ENCODE measurements at places on chromosomes 13 and 19.
A peak's percentile ranks its signal among the peaks of the same experiment; 100 is the strongest.

DNA sequence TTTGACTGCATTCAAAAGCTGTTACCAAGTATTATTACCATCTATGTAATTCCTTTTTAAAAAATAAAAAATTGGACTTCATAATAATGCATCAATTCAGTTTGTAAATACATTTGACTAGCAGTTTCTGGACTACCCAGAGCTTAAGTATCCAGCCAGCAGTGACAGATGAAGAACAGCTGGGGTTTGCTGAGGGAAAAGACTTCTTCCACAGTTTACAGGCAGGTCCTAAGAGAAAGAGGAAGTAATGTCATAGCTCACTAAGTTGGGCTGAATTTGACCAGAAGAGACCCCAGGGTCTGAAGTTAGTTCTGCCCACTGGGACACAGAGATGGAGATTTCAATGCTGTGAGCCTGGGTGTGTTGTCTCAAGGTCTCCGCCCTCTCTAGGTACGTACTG, 96.4 kb downstream of the MBNL2 start:
- DNase-seq, result no peak

GRCh38 chr19:4930664-4931063, 21.4 kb downstream of the UHRF1 start:
- no peak for DNase-seq

DNA sequence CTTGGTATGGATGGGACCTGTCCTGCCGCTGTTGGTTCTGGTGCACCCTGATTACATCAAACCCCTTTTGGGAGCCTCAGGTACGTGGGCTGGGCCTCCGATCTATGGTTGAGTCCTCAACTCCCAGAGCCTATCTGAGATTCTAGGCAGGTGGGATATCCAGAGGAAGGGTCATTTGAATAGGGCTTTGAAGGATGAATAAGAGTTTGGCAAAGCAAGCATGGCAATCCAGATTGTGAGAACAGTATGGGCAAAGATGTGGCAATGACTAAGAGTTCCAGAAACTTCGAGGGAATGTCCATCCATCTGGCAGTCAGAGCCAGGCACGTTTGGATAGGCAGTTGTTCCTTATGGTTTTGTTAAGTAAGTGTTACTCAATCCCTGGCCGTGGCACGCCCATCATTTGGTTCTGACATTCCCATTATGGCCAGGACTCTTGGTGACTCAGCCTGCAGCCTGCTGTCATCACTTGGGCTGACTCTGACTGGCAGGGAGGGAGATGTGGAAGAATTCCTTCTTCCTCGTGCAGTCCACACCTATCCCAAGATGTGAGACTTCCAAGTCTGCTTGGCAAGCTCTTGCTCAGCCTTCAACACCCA, 21.5 kb downstream of the CYP4F22 start:
- no peak for DNase-seq

- DNase-seq, result no peak
These were observed 40.8 kb downstream of the KCTD12 start for GRCh38 chr13:76845367-76845766.

GRCh38 chr13:24124789-24125476, 35.6 kb upstream of the SPATA13 start:
- no peak for DNase-seq

- no peak for DNase-seq
These were observed 78.8 kb downstream of the SOX1 start for GRCh38 chr13:112145551-112146360.

- DNase-seq, result no peak
These were observed 98.4 kb downstream of the ZIC5 start for GRCh38 chr13:99873141-99873540.

- no peak for DNase-seq
These were observed 2.8 kb downstream of the ZNF20 start for GRCh38 chr19:12137221-12137940.

DNA sequence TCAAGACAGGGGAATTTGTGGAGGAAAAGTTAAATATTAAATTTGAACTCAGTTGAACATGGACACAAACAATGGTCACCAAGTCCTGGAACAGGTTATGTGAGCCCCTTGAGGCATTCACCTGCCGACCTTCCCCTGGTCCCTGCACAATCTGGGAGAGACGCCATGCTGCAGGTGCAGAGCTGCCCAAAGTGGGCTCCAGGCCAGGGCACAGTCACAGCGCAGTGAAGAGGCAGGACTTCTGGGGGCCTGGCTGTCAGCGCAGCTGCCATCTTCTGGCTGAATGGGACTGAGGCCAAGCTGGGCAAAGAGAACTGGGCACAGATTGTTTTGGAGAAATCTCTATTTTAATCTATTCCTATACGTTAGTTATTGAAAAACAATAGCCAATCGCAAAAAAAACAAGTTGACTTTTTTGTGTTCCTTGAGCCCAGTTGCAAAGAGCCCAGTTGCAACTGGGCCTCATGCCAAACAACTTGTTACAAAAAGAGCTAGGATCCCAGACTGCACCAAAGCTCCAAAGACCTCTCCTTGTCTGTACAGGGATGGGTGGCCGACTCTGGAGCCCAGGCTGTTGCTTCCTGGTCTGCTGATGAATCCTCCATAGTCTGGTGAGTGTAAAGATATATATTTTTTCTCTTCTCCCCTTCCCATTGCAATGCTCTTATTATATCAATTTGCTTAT, 1.2 kb upstream of the ZNF626 start:
- DNase-seq, result no peak

DNA sequence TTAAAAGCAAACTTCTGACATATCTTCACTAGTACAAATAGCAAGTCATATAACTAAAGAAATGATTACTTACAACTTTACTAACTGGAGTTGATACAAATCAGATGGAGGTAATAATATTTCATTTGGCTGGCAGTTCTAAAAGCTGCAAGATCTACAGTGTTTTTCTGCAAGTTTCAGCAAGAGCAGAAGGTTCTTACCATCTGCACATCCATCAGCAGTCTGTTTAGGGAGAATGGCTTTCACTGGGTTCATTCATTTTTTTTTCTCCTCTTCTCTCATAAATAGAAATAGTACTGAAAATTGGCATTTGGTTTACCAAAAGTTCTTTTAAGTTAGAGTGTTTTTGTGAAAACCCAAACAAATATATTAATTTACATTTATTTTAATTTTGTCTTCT, 3.1 kb upstream of the SHISA2 start:
- DNase-seq, result peak; percentile 68

DNA sequence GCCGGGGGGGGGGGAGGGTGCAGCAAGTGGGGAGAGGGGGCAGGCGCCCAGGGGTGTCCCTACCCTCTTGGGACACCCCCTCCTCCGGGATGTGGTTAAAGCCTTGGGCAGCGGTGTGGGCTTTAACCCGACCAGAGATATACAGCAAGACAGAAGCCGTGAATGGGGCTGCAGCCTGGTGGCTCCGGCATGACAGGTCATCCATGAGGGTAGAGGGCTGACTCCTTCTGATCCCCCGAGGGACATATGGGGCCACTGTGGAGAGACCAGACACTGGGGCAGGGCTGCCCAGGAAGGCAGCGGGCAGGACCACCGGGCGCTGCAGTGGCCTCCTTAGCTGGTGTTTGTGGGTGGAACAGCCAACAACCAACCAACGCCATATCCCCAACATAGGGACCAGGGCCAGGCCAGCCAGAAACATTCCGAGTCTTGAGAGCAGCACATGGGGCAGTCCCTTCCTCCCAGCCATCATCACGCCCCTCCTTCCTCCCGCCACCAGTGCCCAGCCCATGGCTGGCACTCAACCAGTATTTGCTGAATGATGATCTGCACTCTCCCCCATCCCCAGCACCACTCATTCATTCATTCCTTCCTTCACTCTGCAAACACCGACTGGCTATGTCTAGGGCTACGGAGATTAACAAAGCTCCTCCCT, 18.2 kb downstream of the ELAVL1 start:
- DNase-seq, result no peak

DNA sequence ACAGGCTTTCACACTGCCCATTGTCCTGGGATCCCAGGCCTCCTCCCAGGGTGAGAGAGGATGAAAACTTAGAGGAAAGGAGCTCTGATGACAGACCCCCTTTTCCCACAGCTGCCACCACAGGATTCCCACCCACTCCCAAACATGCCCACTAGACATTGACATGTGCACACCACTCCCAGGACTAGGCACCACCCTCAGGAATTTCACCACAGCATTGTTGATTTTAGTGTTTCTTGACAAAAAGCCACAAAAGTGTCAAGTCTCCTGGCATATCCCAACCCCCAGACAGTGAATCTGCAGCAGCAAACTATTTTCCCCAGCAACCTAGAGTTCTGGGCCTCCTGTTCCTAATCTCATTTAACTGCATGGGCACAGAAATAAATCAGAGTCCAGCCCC, 10.1 kb downstream of the ZNF714 start:
- DNase-seq, result no peak
